ENCODE measurements at places on chromosomes 12 and 14.
A peak's percentile ranks its signal among the peaks of the same experiment; 100 is the strongest.

DNA sequence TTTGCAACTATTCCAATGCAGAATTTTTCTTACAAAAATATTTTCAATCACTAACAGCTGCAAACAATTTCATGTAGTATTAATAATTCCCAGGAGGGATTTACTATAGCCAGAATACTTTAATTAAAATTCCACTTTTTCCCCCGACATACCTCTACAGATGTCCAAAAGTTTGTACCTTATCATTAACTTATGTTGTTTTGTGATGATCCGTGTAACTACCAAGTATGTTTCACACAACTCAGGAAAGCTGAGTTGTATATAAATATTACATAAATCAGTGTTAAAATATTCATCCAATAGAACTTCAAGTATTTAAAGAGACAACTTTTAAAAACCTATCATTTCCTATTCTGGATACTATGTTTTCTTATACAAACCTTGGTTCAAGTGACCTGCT, 2.4 kb downstream of the EPS8 start:
- peak overlapping the region; percentile 79 for H3K4me3 ChIP-seq
- H3K4me1 ChIP-seq, result no peaks in the 10 kb centered on the region
- no peak for DNase-seq
- H3K27ac ChIP-seq, result no peak overlapping the region

DNA sequence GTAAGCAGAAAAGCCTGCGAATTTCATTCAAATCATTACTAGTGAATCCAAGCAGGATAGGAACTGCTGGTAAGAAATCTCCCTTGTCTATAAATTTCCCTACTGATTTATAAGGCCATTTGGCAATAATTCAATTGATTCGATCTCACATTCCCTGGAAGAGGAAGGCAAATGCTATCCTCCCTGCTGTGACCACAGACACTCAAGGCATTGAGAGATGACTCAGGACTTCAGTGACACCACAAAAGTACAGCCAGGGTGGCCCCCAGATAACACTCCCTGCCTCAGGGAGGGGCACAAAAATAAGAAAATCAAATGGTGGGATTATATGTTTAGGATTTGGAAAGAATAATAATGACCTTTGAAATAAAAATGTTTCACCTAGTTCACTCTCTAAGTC, 162.7 kb downstream of the GRIP1 start:
- no peak overlapping the region for H3K27ac ChIP-seq
- no peaks in the 10 kb centered on the region for H3K27me3 ChIP-seq
- H3K4me1 ChIP-seq, result no peaks in the 10 kb centered on the region
- H3K36me3 ChIP-seq, result no peaks in the 10 kb centered on the region
- no peak for DNase-seq
- H3K4me3 ChIP-seq, result no peak overlapping the region

DNA sequence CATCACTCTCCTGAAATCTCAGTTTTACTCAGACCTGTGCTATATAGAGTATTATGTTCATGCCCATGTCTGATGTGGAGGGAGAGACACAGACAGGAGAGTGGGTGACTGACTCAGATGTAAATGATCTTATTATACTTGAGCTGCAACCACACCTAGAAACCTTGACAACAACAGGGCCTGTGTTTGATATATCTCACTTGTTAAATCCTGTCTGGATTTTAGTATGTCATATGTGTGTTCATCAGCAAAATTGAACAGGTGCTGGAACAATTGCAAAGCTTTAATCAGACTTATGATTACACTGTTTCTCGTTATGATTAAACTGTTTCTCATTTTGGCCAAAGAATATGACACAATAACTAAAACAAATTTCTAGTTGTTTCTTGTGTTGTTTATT, 37.7 kb downstream of the DIP2B start:
- H3K27ac ChIP-seq, result no peak overlapping the region
- H3K36me3 ChIP-seq, result no peaks in the 10 kb centered on the region
- H3K27me3 ChIP-seq, result no peaks in the 10 kb centered on the region
- no peak for DNase-seq

DNA sequence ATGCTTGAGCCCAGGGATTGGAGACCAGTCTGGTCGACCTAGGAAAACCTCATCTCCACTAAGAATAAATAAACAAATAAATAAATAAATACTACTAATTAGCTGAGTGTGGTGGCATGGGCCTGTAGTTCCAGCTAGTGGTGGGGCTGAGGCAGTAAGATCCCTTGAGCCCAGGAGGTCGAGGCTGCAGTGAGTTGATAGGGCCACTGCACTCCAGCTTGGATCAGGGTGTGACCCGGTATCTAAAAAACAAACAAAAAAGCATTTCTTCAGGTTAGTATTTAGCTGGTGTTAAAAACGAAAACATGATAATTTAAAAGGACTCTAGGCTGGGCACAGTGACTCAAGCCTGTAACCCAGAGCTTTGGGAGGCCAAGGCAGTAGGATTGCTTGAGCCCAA, 1.2 kb upstream of the FGD4 start:
- H3K4me1 ChIP-seq, result peaks cover 7% of the 10 kb centered on the region
- H3K4me3 ChIP-seq, result no peak overlapping the region
- no peak for DNase-seq
- no peaks in the 10 kb centered on the region for H3K36me3 ChIP-seq
- peak overlapping the region; percentile 86 for H3K27ac ChIP-seq

- DNase-seq, result no peak
- no peak overlapping the region for H3K4me3 ChIP-seq
- H3K27ac ChIP-seq, result no peak overlapping the region
- H3K36me3 ChIP-seq, result no peaks in the 10 kb centered on the region
- peaks cover 10% of the 10 kb centered on the region for H3K4me1 ChIP-seq
Observed at GRCh38 chr14:95322651-95323050, 2.9 kb upstream of the CLMN start.

Measured in upper lobe of right lung (tissue), 1 donor.